ENCODE measurements at places on chromosomes 12 and 14.

DNA sequence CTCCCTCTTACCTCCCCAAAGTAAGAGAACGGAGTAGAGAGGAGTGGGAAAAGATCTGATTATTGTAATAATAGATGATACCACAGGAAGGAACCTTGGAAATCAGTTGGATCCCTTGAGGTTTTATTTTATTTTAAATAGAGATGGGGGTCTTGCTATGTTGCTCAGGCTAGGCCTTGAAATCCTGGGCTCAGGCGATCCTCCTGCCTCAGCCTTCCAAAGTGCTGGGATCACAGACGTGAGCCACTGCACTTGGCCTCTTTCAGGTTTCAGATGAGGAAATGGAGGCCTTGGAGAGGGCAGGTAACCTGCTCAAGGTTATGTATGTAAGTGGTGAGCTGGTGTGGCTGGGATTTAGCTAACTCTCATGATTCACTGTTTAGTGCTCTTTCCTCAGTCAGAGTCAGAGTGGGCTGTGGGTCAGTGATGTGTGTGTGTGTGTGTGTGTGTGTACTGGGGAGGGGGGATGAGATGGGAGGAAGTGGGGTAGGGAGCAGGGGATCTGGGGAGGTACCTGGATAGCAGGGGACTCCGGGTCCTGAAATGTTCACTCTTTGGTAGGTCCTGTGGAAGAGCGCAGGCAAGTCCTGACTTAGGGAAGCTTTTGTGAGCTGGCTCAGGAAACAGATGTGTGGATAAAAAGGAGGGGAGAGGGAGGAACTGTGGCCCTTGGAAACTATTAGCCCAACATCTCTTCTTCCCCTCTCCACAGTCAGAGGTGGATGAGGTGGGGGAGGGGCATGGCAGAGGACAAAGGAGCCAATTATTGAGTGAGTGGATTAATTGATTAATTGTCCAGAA lies 4.7 kb upstream of the CISTR start:
- no peak for DNase-seq

DNA sequence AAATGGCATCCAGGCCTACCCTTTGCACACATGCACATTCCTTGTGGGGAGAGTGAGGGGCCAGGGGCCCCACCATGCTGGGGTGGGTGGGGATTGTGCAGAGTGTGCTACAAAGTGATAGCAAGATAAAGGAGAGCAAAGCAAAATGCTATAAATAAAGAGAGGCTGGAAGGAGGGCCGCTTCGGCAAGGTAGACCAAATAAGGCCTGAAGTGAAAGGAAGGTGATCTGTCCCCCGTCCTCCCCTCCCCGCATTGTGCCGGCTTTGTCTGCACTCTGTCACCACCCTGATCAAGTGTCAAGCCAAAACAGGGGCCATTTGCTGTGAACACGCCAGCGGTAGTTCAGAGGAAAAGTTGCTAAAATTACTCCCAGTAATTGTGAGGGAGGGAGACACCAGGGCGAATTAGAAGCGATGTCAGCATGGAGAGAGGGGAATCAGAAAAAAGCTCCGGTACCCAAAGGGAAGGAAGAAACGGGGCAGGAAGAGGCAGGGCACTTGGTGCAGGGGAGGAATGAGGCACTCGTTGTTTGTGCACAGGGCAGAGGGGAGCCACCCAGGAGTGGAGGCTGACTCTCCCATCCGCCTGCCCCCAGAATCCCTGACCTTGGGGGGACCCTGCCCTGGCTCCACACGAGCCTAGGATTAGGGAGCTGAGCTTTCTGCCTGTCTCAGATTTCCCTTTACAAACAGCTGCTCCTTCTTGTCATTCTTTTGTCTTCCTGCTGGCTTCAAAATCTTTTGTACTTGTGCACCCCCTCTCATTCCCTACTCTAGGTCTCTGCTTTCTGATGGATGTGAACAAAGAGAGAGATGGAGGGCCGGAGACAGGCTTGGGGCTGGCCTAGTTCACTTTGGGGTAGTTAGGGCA lies 2.9 kb upstream of the MYH7 start:
- DNase-seq: no peak

DNA sequence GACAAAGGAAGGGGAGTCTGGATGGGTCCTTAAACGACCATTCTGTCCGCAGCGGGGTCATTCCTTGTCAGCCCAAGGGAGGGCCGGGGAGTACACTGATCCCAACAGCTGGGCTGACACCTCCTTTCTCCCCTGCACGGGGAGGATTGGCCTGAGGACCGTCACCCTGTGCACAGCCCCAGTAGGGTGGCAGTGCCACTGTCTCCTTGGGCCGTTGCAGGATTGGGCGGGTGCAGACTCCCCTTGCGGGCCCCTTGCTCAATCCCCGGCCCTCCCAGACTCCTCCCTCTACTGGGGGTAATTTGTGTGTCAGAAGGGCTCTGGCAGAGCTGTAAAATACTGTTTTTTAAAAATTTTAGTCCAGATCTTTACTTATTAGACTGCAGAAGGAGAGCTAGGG lies 12.6 kb upstream of the AMN start:
- no peak for DNase-seq

DNA sequence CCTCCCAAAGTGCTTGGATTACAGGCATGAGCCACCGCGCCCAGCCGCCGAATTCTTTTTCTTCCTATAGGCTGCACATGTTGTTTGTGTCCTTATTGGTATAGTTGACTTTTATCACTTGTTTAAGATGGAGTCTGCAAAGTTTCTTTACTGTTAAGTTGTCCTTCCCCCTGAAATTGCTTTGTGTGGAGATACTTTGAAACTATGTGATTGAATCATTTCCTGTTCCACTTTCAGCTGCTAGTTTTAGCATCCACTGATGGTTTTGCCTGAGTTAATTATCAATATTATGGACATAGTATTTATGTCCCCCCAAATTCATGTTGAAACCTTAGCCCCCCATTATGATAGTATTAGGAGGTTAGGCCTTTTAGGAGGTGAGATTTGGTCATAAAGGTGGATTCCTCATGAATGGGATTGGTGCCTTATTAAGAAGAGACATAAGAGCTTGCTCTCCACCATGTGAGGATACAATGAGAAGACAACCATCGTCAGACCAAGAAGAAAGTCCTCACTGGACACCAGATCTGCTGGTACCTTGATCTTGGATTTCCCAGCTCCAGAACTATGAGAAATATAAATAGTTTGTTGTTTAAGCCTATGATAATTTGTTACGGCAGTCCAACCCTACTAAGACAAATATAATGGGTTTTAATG lies 34.9 kb downstream of the PPHLN1 start:
- no peak for DNase-seq

DNA sequence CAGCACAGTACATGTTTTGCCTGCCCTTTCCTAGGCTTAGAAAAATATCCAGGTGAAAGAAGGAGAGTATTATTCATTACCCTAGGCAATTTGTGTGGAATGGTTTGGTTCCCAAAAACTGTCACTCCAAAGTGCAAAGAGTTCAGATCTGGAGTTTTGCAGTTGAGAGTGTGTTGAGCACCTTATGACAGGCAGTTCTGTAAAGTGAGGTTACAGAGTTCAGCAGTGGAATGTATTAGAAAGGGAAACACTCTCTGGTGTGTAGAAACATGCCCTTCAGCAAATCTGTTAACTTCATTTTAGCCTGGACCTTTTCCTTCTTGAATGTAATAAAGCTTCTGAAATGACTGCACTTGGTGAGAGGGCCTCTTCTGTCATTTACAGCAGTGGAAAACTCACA lies 154.0 kb upstream of the SSTR1 start:
- no peak for DNase-seq

DNA sequence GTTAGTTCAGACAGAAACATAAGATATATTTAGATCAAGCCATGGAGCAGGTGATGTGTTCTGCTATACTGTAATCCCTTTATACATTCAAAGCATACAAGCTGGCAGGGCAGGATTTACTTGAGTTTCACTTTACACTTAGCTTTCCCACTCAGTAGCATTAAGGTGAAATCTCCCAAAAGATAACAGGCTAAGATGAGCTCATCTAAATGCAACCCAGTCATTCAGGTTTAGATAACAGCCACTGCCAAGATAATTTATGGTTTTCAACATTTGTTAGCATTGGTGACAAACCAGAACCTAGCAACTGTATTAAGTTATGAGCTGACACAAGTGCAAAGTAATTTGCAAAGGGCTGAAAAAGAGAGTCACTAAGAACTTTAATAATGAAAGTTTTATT lies 925.1 kb upstream of the ATXN7L3B start:
- no peak for DNase-seq

GRCh38 chr12:78308701-78309100 lies 478.0 kb downstream of the NAV3 start:
- DNase-seq: no peak

All from NCI-H524 (cell line).